ENCODE measurements at places on chromosomes 12 and 14.

DNA sequence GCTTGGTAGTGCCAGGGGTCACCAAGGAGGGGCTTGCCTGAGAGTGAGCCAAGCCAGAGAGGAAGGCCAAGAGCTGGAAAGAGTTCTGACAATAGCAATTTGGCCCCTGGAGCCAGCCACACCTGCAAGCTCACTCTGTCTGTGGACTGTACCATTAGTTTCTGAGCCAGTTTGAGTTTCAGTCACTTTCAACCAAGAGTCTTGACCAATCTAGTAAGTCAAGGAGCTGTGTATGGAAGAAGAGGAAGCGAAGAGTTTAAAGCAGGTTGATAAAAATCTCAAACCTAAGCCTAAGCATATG is 38.5 kb downstream of the NT5DC3 start:
- no peaks in the 10 kb centered on the region for H3K27me3 ChIP-seq
- no peak overlapping the region for H3K27ac ChIP-seq
- peaks cover 19% of the 10 kb centered on the region for H3K4me1 ChIP-seq

DNA sequence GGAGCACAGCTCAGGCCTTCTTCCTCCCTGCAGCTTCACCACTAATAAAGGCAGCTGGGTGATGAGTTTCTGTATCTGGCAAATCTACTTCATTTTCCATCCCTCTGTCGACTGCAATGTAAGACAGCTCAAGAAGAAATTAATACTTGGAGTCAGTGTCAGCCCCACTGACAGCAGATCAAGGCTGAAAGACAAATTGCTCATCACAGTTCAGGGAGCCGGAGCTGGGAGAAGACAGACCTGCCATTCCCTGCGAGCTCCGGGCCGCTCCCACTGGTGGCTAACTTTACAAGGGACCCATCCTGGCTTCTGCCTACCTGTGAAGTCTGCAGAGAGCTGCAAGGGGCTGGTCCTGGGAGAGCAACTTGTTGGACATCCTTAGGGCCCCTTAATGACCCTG is 49.8 kb downstream of the CCDC60 start:
- no peak overlapping the region for H3K4me3 ChIP-seq
- H3K27me3 ChIP-seq: no peaks in the 10 kb centered on the region
- DNase-seq: no peak
- peaks cover 31% of the 10 kb centered on the region for H3K4me1 ChIP-seq
- H3K27ac ChIP-seq: no peak overlapping the region

DNA sequence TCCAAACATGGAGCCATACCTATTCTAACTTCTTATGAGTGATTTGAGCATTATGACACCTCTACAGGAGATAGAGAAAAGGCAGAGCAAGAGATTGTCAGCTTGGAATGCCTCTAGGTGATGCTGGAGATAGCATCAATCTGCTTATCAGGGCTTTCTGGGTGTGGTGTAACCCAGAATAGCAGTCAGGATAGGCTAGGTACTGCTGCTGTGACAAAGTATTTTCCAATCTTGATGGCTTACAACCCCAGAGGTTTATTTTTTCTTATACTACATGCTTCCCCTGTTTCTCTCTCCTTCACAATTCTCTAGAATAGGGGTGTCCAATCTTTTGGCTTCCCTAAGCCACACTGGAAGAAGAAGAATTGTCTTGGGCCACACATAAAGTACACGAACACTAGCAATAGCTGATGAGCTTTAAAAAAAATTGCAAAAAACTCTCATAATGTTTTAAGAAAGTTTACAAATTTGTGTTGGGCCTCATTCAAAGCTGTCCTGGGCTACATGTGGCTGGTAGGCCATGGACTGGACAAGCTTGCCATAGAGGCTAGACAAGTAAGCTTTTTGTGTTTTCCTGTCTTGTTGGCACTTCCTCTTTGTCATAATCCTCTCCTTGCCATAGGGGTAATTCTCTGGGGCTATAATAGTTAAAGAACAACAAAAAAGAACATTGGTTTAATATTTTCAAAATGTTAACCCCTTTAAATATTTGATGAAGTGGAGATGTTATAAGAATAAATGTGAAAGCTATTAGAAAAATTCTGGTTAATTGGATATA is 123.9 kb upstream of the PMCH start:
- DNase-seq: no peak
- no peaks in the 10 kb centered on the region for H3K36me3 ChIP-seq
- H3K4me1 ChIP-seq: no peaks in the 10 kb centered on the region
- no peaks in the 10 kb centered on the region for H3K27me3 ChIP-seq
- no peak overlapping the region for H3K4me3 ChIP-seq

GRCh38 chr12:13198241-13198640 is 1.7 kb downstream of the EMP1 start:
- peak overlapping the region; percentile 94 for H3K27ac ChIP-seq
- no peak for DNase-seq
- H3K27me3 ChIP-seq: no peaks in the 10 kb centered on the region
- no peaks in the 10 kb centered on the region for H3K36me3 ChIP-seq
- peaks cover 67% of the 10 kb centered on the region for H3K4me1 ChIP-seq

DNA sequence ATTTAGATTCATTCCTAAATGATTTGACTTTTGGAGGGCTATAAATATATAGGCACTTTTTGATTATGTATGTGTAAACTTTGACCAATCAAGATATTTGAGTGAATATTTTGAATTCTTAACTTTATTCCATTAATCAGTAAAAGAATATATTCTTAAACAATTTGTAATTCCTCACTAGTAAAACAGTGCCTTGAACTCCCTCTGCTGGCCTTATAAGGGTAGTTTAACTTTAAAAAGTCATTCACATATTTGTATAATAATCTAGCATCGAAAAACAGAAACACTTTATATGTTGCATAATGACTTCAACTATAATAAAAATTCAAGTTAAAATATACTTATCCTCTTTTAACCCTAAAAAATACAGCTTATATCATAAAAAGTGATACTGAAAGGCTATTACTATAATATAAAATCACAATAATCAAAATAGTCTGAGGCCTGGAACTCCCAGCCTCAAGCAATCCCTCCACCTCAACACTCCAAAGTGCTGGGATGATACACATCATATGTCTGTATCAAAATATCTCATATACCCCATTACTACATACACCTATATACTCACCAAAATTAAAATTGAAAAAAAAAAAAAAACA is 31.2 kb downstream of the CCDC59 start:
- no peaks in the 10 kb centered on the region for H3K36me3 ChIP-seq
- H3K27ac ChIP-seq: no peak overlapping the region
- no peak for DNase-seq
- H3K27me3 ChIP-seq: no peaks in the 10 kb centered on the region

DNA sequence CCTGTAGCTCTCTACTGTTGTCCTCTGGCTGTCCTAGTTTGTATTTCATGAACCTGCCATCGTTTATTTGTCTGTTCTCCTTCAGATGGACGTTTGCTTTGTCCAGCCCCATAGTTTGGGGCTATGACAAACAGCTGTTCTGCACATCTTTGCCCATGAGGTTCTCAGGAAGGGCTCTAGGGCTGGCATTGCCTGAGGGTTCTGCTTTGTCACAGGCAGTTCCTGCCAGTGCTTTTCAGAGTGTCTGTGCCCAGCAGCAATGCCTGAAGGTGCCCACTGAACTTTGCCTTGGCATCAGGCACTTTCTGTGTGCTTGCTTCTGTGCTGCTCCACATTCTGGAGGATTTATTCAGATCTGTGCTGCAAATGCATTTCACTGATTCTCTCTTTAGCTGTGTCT is 361.3 kb downstream of the TMEM121 start:
- no peaks in the 10 kb centered on the region for H3K4me1 ChIP-seq
- H3K27me3 ChIP-seq: peaks cover 30% of the 10 kb centered on the region
- no peak for DNase-seq
- no peak overlapping the region for H3K4me3 ChIP-seq

GRCh38 chr14:68210729-68211299 is 391.2 kb downstream of the RAD51B start:
- peak overlapping the region; percentile 37 for H3K4me3 ChIP-seq
- peak overlapping the region; percentile 61 for H3K27ac ChIP-seq
- H3K27me3 ChIP-seq: no peaks in the 10 kb centered on the region
- H3K4me1 ChIP-seq: peaks cover 36% of the 10 kb centered on the region
- H3K36me3 ChIP-seq: no peaks in the 10 kb centered on the region

DNA sequence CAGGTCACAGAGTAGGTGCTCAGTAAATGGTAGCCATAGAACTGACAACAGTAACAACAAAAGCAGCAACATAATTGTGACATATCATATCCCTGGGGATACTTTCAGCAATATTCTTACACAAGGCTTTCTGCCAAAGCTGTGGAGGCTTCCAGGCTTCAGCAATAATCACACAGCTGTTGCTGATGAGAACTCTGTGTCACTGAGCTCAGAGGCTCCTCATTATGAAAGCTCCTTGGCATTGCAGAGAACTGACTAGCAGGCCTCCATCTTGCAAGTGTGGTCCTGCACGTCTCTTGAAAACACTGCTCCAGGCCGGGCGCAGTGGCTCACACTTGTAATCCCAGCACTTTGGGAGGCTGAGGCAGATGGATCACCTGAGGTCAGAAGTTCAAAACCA is 97.3 kb upstream of the BTG1 start:
- H3K27ac ChIP-seq: peak overlapping the region; percentile 91
- peaks cover 37% of the 10 kb centered on the region for H3K4me1 ChIP-seq
- no peak overlapping the region for H3K4me3 ChIP-seq
- no peak for DNase-seq
- H3K36me3 ChIP-seq: no peaks in the 10 kb centered on the region

DNA sequence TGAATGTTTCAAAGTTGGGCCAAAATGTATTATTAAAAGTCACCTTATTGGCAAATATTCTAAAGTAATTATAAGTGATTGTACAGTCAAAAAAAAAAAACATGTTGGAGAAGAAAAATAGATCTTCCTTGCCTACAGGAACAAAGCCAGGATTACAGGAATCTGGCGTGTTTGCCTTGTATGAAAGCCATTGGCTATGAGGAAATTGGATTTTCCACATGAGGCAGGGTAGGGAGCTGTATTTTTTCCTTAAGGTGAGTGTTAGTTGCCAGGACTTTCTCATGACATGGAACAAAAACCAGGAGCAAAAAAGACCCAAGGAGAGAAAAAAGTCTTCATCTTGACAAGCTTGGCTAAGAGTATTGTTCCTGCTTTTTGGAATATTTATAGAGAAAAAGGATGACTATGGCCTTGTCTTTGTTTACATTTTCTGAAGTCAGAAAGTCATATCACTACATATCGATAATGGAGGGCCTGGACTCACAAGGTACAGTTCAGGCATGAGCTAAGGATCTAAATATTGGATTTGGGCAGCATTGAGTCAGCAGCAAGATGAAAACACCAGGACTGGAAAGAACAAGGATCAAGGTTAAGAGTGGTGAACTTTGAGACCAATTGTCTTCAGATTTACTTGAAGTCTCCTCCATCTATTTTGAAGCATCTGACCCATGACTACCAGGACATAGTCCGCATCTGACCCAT is 68.4 kb upstream of the FLRT2 start:
- no peaks in the 10 kb centered on the region for H3K36me3 ChIP-seq
- H3K4me3 ChIP-seq: no peak overlapping the region
- no peaks in the 10 kb centered on the region for H3K4me1 ChIP-seq
- no peaks in the 10 kb centered on the region for H3K27me3 ChIP-seq
- no peak overlapping the region for H3K27ac ChIP-seq

DNA sequence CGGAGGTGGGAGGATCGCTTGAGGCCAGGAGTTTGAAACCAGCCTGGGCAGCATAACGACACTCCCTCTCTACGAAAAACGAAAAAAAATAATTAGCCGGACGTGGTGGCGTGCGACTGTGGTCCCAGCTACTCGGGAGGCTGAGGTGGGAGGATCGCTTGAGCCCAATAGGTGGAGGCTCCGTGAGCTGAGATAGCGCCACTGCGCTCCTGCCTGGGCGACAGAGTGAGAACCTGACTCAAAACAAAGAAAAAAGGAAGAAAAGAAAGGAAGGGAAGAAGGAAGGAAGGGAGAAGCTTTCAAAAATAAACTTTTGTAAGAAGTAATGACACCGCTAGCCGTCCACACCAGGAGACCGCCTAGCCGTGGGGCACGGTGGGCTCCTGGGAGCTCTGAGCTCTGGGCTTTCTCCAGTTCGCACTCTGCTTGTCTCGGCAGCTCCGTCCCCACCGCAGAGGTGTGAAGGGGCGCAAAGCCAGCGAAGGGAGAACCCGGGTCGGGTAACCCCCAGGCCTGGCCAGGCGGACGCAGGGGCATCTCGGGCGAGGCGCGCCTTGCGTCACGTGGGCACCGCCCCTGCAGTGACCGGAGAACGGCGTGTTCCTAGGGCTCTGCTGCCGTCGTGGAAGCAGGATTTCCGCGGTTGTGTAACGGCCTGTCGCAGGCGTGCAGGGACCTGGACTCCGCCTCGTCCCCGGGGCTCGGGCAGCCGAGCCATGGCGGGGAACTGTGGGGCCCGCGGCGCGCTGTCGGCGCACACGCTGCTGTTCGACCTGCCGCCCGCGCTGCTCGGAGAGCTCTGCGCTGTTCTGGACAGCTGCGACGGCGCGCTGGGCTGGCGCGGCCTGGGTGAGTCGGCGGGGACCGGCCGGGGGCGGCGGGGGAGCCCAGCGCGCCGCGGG is at the start of gene IRAK3:
TSS of gene IRAK3 (plus strand) at position 631 of the 902 bp plus-strand sequence. CDS start at position 717, 86 bp downstream.
- H3K27me3 ChIP-seq: peaks cover 20% of the 10 kb centered on the region
- DNase-seq: peak; percentile 91
- peak within 1 kb of the TSS; percentile 71 for H3K4me3 ChIP-seq
- H3K4me1 ChIP-seq: peaks cover 28% of the 10 kb centered on the region
- H3K36me3 ChIP-seq: no peaks in the 10 kb centered on the region
- H3K27ac ChIP-seq: peak within 1 kb of the TSS; percentile 96

GRCh38 chr12:108321688-108322087 is 17.4 kb downstream of the CMKLR1 start:
- no peaks in the 10 kb centered on the region for H3K36me3 ChIP-seq
- H3K27ac ChIP-seq: no peak overlapping the region
- peaks cover 4% of the 10 kb centered on the region for H3K4me1 ChIP-seq
- no peaks in the 10 kb centered on the region for H3K27me3 ChIP-seq
- H3K4me3 ChIP-seq: no peak overlapping the region

- H3K4me1 ChIP-seq: peaks cover 13% of the 10 kb centered on the region
- H3K27ac ChIP-seq: peak overlapping the region; percentile 48
- no peaks in the 10 kb centered on the region for H3K36me3 ChIP-seq
- no peaks in the 10 kb centered on the region for H3K27me3 ChIP-seq
These were observed 186.5 kb downstream of the CHST11 start for GRCh38 chr12:104643093-104643818.

DNA sequence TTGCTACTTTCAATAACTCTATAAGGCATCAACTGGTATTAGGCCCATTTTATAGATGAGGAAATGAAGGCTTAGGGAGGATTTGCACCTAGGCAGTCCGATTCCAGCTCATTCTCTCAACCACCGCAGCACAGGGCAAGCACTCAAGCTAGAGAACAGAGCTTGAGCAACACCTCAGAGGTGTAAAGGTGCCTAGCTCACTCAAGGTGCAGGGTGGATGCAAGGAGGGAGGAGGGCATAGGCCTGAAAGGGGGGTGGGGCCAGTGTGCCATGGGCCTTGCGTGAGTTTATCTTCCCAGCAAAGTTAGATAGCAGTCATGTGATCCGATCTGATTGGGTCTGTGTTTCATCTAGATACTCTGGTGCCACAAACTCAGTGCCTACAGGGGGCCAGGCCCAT is 10.2 kb upstream of the EMP1 start:
- H3K4me3 ChIP-seq: no peak overlapping the region
- no peak overlapping the region for H3K27ac ChIP-seq
- H3K27me3 ChIP-seq: peaks cover 8% of the 10 kb centered on the region

All from left ventricle myocardium inferior (tissue), 1 donor.